ENCODE measurements at places on chromosomes 3 and 15.
A peak's percentile ranks its signal among the peaks of the same experiment; 100 is the strongest.

DNA sequence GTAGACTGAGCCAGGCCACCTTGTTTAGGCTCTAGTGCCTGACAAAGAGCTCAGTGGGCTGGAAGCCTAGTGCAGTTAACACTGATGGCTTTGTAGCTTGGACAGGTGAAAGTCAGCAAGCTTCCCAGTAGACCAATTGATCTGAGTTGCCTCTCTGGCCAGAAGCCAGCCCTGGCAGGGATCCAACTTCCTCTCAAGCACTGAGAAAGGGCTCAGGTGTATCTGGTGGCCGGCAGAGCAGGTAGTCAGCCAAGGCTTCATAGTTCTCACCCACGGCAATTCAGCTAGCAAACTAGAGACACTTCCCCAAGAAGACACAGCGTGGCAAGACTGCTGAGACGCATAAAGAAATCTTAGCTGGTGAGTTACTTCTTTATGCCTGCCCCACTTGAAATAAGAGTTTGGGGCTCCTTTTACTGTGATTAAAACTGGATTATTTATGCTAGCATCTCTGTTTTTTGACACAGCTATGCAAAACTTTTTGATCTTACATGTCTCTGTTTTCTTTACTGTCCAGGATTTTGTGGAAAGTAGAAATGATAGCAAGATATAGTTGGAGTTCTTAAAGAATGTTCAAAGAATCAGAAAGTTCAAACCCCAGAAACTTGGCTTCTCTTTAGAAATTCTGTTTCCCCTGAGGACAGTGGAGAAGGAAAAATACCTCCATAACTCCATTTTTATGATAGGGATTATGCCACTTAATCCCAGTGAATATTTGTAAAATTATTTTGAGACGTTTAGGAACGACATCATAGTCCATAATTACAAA is 8.4 kb upstream of the CA12 start:
- DNase-seq, result no peak

GRCh38 chr3:42556089-42556632 is 25.6 kb downstream of the SEC22C start:
- DNase-seq, result peak; percentile 24

DNA sequence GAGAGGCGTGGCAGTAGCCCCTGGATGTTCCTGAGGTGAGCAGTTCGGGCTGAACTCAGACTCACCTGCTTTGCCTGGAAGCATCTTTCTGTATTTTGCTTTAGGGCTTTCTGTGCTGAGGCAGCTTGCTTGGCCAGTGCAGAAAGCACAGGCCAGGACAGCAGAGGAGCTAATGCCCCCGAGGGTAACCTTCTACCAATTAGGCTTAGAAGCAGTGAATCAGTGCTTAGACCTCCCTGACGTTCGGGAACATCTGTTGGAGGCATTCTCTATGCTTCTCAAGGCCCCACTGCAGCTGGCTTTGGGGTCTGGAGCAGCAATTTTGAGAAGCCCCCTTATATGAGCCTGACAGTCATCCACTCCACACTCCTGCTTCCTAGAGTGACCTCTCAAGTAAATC is 350.7 kb upstream of the PROK2 start:
- no peak for DNase-seq

DNA sequence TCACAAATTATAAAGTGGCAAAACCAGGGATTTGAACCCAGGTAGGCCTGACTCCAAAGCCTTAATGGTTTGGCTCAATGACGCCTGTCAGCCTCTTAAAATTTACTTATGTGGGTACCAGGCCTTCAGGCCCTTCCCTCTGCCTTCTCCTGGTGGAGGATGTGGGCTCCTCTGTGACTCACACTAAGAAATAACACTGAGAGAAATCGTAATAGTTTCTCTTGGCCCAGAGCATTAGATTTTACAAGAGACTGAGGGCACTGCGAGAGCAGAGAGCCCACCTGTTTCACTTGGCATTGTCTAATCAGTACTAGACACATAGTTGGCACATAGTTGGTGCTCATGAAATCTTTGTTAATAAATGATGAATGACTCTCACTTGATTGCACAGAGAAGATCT is 505.2 kb downstream of the SHQ1 start:
- no peak for DNase-seq

- DNase-seq, result peak; percentile 32
Measured at GRCh38 chr3:122680475-122681283, at the start of gene PARP14. PARP14 (plus strand) TSS chr3:122680839; CDS start chr3:122680884, 45 bp downstream.

DNA sequence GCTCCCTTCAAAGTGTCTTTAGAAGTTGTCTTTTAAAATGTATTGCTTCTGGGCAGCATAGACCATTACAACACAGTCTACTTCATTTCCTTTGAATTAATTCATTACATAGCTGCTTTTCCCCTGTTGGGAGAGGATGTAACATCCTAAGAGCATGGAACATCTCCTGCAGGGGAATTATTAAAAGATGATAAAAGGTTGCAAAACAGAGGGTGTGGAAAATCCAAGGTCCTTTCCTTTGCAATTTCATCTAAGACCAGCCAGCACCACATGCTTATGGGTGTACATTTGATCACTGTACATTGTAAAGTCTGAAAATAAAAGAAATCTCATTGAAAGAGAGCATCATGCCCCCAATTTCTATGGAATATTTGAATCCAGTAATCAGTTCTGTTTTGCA is 57.4 kb downstream of the TIPARP start:
- no peak for DNase-seq

DNA sequence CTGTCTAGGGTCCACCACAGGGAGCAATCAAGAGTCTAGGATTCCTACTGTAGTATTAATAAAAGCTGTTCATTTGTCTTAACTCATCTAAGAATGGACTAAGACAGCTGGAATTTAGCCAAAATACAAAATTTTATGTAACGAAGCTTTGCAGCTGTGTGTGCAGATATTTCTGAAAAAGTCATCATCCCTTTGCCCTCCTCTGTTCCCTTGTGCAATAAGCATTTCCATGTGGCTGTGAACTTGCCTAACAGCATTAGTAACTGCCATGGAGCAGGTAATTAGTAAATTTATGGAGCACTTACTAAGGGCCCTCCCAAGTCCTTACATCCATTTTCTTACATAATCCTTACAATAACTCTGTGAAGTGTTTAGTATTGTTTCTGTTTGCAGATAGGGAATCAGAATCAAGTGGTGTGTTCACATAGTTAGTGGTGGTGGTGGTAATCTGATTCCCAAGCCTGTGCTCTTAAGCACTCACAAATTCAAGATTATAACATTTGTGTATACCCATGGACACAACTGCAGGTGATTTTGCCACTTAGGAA is 114.5 kb downstream of the RARB start:
- DNase-seq, result no peak

- no peak for DNase-seq
Measured at GRCh38 chr15:61936528-61937195, 123.6 kb downstream of the VPS13C start.

DNA sequence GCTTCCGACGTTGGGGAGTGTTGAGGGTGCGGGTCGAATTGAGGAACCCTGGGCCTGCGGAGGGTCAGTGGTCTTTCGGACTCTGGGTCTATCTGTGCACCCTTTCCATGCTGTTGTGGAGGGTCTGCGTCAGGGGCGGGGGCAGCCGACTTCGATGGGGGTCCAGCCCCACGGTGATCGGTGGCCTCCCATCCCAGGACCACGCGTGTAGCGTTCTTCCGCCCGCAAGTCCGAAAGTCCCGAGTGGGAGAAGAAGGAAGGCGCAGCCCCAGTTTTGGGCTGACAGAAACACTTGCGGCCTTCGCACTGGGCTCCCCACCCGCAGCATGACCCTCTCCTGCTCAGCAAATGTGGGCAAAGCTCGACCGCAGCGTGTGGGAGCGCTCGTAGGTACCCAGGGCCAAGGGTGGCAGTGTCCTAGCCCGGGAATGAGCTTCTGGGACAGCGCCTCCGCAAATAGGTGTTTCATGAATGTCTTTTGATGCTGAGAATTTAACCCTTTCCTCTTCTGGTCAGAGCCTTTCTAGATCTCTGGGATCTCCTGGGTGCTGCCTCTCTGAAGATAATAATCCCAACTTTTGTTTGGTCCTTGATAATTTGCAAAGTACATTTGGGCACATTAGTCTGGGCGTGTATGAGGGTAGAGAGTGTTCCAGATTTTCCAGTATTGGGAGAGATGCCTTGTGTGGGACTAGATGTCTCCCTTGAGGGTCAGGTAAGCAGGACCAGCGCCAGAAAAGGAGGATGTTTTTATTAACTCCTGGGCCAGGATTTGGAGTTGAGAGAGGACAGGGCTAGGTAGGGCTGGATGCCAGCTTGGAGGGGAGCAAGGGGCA is 2.3 kb upstream of the DLL4 start:
- DNase-seq, result no peak

DNA sequence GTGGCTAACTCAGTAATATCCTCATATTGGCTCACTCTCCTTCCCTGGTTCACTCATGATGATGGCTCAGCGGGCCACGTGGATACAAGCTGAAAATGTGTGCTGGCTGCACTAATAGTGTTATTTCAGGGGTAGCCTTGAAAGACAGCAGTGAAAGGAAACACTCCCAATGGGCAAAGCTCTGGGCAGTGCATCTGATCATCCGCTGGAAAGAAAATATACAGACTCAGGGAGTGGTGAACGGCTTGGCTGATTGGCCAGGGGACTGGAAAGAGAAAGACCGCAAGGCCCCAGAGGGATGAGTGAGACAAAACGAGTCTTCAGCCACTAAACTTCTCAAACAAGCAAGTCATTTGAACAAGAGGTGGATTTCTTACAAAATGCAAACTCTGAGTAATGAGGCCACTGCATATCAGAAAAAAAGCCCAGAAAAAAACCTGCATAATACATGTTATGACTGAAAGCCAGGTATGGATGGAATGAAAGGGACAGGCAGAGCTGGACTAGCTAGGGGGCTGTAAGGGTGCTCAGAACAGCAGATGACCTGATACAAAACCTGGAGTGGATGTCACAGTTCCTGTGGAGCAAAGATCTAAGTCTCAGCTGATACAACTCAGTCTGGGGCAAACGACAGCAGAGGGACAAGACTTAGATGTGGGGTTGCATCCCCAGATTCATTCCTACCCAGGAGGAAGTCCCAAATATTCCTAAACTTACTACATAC is 33.3 kb downstream of the CMTM6 start:
- DNase-seq, result no peak

DNA sequence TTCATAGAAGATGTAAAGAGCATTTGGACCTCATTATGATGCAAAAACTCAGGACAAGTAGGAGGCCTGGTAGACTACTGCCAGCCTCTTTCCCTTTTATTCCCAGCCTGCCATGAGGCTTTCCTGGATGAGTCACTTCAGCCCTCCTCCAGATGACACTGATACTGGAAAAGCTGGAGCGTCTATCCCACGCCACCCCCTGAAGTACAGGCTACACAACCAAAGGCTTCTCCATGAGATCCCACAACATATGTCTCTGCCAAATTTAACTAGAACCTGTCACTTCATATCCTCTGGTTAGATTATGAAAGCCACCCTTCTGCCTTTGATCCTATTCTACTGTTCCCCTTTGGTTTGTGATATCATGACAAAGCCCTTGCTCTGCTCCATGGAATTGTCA is 56.1 kb upstream of the CPNE4 start:
- no peak for DNase-seq

- DNase-seq, result no peak
Measured at GRCh38 chr3:66224220-66224619, 3.4 kb downstream of the SLC25A26 start.

DNA sequence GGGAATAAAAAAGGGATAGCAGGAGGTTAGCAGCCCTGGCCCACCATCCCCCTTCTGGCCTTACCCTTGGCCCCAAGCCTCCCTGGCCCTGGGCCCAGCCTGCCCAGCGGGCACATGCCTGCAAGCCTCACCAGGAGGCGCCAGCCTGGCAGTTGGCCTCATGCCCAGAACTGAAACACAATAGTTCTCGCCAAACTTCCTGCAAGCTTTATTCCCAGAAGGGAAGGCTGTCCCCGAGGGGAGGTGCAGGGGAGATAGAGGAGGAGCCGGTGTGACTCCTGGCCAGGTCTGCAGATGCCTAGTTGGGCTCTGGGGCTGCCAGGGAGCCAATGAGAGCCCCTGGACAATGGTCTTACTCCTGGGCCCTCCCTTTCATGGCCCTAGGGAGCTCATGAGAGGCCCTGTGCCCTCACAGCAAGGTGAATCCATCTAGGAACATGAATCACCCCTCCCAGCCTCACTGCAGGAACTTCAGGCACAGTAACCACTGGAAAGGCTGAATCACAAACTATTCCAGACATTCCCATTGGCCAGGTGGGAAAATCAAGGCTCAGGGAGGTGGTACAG is 4.0 kb downstream of the CCDC33 start:
- DNase-seq, result no peak

GRCh38 chr15:95816591-95816990 is 513.9 kb upstream of the NR2F2 start:
- no peak for DNase-seq

GRCh38 chr3:46102059-46102779 is 74.9 kb upstream of the XCR1 start:
- no peak for DNase-seq

DNA sequence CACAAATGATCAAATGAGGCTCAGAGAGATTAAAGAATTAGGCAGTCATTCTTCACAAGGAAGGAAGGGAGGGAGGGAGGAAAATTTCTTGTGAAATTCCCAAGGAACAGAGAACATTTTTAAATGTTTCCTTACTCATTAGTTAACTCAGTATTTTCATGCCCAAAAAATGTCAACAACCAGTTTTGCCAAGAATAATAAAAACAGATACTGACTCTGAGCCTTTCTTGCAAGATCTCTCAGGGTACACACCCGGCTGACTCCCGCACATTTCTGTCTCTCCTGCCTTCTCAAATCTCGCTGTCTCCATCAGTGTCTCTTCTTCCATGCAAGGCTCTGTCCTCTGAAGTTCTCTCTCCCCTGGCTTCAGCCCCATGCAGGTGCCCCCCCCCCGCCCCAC is 265.9 kb downstream of the TJP1 start:
- no peak for DNase-seq

DNA sequence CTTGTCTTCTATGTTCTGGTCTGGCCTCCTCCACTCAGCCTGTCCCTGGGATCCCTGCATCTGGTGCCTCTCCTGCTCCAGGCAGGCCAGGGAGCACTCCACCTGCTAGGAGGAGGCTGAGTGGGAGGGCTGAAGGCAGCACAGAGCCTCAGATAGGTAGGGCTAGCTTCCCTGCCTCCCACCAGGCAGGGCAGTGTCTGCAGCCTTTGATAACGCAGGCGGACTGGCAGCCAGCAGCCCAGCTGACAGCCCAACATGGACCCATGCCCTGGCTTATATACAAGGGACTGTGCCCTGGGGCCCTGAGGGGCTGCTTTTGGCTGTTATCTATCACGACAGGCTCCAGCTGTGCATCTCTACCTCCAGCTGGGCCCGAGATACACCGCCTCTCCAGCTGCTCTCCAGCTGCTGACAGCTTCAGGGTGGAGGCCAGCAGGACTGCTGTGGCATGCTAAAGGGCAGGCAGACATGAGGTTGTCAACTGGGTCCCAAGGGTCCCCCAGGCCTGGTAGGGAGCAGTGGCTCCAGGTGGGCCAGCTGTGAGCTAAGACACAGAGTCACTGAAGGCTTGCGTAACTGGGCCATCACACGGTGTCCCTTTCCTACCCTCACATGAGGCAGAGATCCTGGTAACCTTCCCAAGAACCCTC is 5.2 kb upstream of the CLK3 start:
- DNase-seq, result no peak

GRCh38 chr3:10757021-10757820 is 58.8 kb upstream of the SLC6A11 start:
- DNase-seq, result no peak
